ENCODE measurements at places on chromosomes 6 and 20.

GRCh38 chr20:12113468-12114371 is 196.0 kb downstream of the BTBD3 start:
- no peak for DNase-seq

DNA sequence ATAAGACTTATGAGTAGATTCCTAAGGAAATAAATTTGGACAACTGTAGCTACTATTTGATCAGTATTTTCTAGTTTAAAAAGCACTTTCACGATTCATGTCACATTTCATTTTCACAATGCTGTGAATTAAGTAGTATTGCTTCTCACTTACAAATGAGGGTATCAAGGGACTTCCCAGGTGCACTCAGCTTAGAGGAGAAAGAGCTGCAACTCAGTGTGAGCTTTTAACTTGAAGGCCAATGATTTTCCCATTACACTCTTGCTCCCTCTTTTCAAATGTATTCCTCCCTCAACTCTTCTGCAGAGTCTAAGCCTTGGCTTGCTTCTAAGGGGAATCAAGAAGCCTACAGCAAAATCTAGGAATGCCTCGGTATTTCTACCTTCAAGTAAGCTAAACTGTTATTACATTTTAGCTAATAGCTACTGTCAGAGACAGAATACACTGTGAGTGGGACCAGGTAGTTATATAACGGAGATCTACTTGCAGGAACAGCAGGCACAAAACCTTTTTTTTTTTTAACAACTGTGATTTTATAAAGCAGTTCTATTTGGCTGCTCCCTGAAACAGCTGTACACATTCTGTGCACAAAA is 339.0 kb downstream of the SYNE1 start:
- DNase-seq, result no peak

GRCh38 chr20:16100111-16100510 is 473.1 kb downstream of the KIF16B start:
- no peak for DNase-seq

DNA sequence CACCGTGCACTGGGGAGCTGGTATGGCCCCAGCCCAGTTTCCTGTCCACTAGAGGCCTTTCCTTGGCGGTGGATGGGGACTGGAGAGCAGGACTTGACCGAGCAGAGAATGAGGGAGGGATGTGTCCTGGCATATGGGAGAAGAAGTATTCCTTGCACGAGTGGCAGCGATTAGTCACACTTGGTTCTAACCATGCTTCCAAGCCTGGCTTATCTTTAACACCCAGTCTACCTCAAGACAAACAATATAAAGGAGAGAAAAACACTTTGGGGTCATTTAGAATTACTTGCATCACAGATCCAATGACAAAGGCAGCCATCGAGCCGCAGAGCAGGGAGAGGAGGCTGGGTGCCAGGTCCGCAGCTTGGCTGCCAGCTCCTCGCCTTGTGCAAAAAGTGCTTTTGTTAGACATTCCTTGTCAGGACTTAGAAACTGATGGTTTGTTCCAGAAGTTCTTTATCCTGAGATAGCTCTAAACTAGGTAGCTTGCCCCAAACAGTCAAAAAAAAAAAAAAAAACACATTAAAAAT is 214.9 kb upstream of the GMDS start:
- DNase-seq, result no peak

Measured in suppressor macrophage (primary cell).